ENCODE measurements at places on chromosomes 13 and 19. TPM values are rescaled to one million over a fixed set of nuclear protein-coding genes. Genes with fewer than 3 reads are reported as not detected.

- DNase-seq = no peak
Observed at GRCh38 chr19:49098795-49099194, 13.5 kb downstream of the SNRNP70 start.

The SULT2A1 gene
- not detected for total RNA-seq

GRCh38 chr13:102993348-102993747, 72.9 kb downstream of the SLC10A2 start:
- DNase-seq = no peak

DNA sequence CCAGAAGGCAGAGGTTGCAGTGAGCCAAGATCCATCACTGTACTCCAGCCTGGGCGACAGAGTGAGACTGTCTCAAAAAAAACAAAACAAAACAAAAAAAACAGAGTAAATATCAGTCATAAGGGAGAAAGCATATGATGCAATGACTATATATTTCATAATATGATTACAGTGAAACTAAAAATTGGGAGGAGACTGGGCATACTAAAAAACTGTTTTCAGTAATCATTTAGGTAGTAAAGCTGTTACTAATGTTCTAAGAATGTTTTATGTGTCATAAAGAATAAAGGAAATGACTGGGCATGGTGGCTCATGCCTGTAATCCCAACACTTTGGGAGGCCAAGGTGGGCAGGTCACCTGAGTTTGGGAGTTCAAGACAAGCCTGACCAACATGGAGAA, 15.9 kb downstream of the ZNF573 start:
- DNase-seq = no peak

The C1QTNF9B gene
- not detected for total RNA-seq

The ZGLP1 gene
- total RNA-seq = 6.2 TPM

DNA sequence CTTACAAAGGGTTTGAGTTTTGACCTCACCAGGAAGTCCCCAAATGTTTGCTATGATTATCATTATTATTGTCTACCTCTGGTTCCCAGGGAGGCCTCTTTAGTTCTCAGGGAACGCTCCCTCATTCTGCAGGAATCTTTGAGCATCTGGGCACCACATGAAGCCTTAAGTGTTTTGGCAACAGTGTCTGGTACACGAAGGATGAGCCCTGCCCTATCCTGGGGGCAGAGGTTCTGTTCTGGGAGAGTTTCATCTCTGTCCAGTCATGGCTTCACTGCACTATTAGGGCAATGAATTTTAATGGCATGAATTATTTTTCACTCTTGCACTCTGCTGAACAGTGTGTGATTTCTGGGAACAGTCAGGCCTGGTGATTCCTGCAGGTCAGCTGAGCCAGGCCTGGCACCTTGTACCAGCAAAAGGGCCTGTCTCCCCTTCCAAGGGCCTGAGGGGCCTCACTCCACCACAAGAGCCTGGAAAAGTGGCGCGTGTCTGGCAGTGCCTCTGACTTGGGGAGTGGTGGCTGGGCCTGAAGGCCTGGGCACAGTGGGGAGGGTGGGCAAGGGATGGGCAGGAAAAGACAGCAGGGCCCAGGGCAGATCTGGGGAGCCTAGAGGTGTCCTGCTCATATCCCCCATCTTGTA, 4.6 kb downstream of the FAM187B start:
- DNase-seq = no peak

The CNMD gene
- total RNA-seq = not detected
